ENCODE measurements at places on chromosomes 6 and 20.

GRCh38 chr6:157060440-157060952, 262.8 kb downstream of the TMEM242 start:
- DNase-seq = no peak

GRCh38 chr20:40499391-40499790, 189.6 kb downstream of the MAFB start:
- DNase-seq = no peak

- no peak for DNase-seq
Measured at GRCh38 chr6:143804835-143805239, 38.3 kb upstream of the LTV1 start.

- DNase-seq = no peak
Measured at GRCh38 chr6:131163886-131164285, 28.6 kb downstream of the AKAP7 start.

GRCh38 chr6:118968416-118968815, 33.5 kb upstream of the MCM9 start:
- DNase-seq = no peak

DNA sequence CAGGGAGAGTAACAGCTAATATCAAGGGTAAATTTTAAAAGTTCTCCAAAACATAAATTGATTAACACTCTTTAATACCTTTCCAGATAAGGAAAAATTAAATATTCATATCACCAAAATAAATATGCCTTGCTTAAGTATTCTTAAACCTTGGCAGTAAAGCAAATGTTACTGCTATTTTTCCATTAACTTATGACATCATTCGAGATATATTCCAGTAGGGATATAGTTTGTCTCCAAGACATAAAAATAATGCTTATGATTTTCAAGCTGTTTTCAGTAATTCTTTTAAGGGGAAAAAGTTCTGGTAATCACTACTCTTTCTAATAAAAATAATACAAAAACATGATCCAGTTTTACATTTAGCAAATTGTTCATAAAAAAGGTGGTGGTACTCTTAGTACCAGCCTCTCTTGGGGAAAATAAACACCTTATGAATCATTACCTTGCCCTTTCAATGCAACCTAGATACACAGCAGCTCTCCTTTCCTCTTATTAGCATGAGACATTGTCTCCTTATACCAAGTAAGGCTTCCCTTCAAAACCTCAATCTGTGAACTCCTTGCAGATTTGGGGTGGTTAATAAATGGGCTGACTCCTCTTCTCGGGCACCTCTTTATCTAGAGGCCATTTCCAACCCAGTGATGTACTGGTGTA, 31.5 kb upstream of the LTV1 start:
- DNase-seq = no peak

DNA sequence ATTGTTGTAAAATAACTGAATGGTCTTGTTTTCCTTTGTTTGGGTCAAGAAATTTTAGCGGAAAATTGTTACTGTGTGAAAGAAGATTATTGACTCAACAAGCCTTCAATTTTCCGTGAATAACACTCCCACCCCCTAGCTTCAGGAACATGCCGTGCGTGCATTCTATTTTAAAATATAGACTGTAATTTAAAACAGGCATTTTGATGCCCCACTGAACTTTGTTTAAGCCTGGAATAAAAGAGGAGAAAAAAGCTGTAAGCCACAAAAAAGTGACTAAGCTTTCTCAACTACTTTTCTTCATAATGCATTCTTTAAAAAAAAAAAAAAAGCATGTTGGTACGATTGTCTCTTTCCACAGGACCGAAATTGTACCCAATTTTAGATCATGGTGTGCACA, 166.0 kb downstream of the ARID1B start:
- DNase-seq = no peak

GRCh38 chr6:139846538-139847456, 472.3 kb upstream of the CITED2 start:
- DNase-seq = no peak

DNA sequence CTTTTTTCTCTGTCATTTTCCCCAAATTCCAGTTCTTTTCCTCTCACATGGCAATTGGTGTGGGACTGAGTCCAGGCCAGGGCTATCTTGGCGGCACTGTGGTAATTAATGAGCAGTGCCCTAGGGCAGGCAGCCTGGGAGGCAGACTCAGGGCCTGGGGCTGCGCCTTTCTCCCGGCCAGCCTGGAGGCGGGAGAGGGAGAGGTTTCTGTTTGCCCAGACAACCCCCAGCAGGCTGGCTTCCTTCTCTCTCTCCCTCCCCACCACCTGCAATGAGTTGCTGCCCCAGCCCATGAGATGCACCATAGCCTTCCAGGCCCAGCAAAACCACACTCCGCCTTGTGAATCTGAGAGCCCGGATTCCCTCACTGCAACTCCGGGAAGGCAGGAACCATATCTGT, 15.1 kb upstream of the CCDC167 start:
- DNase-seq = no peak

DNA sequence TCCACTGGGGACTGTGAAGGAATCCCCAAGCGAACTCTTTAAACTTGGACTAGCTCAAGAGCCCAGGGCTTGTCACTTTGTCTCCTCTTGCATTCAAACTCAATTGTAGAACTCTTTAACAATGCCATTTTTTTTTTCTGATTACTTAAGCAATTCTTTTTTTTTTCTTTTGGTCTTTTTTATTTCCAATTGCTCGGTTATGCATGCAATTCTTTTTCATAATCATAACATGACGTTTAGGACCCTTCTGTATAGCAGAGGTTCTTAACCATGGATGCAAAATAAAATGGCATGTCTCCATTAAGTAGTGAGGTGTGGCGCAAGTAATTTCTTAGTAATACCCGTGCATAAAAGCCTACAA, 466 bp upstream of the BFSP1 start:
- DNase-seq = no peak

GRCh38 chr6:52331793-52332457, 30.0 kb upstream of the PAQR8 start:
- DNase-seq = no peak

DNA sequence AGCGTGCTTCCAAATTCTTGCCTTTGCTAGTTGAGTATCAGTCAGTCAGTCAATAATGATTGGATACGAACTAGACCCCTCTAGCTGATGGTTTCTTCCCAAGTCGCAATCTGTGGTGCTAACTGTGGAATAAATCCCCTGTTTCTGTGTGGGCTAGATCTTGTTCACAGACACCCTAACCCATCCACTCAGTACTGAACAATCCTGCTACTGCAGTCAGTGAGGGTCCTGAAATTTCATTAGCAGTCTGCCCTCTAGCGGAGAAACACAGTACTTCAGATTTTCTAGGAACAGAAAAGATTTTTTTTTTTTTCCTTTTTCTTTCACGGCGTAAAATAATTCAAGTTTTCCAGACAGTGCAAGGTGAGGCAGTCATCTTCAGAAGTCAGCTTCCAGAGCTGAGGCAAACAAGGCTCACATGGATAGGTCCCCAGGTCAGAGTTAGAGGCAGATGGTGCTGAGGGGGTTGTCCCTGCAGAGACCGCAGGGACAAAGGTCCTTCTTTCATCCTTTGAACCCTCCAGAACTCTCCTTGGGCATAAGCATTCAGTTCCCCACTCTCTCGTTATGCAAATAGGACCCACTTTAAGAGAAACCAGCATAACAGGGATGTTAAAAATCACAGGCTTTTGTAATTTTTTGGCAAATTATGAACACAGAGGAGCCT, 119.6 kb downstream of the SCML4 start:
- DNase-seq = peak; percentile 55

- DNase-seq = no peak
Measured at GRCh38 chr6:139429580-139430145, 55.2 kb upstream of the CITED2 start.

- no peak for DNase-seq
Measured at GRCh38 chr6:10522929-10523573, 1.9 kb downstream of the GCNT2 start.
